HEK293T (cell line): ENCODE measurements at places on chromosomes 6 and 20.

DNA sequence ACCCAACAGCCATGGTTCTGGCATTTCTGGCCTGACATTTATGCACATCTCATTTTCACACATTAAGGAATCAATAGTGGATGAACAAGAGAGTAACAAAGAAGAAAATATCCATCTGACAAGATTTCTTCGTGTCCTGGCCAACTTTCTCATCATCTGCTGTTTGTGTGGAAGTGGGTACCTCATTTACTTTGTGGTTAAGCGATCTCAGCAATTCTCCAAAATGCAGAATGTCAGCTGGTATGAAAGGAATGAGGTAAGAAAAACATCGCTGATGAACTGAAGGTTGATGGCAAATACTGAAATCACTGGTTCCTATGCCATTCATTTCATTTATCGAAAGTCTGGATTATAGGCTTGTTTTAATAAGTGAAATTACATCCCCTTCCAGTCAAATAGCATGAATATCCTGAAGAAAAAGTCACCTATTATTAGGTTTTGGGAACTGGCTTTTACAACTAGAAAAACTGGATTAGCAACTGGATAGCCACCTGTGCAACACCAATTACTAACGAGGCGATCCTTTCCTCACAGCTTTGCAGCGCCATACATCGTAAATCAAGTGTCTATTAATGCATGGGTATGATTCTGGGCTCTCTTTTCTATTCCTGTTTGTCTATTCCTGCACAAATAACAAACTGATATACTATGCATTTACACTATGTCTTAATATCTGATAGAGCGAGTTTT, 50.2 kb upstream of the NOP56 start:
- no peak for DNase-seq

GRCh38 chr6:89145956-89146717, at the start of gene PM20D2:
Gene PM20D2 (plus strand): TSS chr6:89146055. CDS start chr6:89146145, 90 bp downstream.
- DNase-seq: peak; percentile 72

GRCh38 chr20:48819821-48820648, 7.8 kb downstream of the PREX1 start:
- DNase-seq: no peak

DNA sequence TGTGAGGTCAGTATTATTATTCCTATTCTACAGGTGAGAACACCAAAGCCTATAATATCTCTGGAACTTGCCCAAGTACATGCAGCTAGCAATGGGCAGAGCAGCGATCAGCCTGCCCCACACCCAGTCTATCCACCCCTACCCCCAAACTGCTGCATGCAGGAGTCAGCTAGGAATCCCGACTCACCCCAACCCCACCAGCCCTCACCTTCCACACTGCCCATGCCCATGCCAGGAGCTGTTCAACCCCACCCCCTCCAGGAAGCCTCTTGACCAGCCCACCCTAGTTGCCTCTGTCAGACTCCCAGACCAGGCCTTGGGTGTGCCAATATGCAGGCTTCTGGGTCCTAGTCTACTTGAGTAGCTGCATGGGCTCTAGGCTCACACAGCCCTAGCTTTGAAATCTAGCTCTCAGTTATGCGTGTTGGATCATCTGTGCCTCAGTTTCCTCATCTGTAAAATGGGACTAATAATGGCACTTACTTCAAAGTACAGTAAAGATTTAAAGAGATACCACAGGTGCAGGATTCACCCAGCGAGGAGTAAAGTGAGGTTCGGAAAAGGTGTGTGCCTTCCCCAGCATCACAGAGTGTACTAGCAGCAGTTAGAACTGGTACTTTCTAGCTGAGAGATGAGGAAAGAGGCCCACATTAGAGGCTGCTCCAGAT, 173.2 kb downstream of the VEGFA start:
- DNase-seq: no peak

GRCh38 chr6:127092466-127092865, 26.0 kb upstream of the RSPO3 start:
- DNase-seq: no peak

- DNase-seq: no peak
These were observed 143.1 kb downstream of the EDN3 start for GRCh38 chr20:59443550-59443949.
